ENCODE measurements at places on chromosomes 7 and 10. TPM values are rescaled to one million over a fixed set of nuclear protein-coding genes. Genes with fewer than 3 reads are reported as not detected.

Gene OR6V1
- not detected for polyA plus RNA-seq

Gene VSIR
- 339 TPM for polyA plus RNA-seq

Gene FBXO24
- polyA plus RNA-seq, result 0.22 TPM

Gene ASZ1
- polyA plus RNA-seq, result not detected

Gene H2BK1
- not detected for polyA plus RNA-seq

Gene IL6
- not detected for polyA plus RNA-seq

Gene ANKRD30A
- polyA plus RNA-seq, result not detected

Gene CALCR
- not detected for polyA plus RNA-seq

Gene CCL24
- polyA plus RNA-seq, result not detected

Gene MKRN1
- polyA plus RNA-seq, result 152 TPM

Gene BNIP3
- 21.2 TPM for polyA plus RNA-seq

Gene COL17A1
- polyA plus RNA-seq, result not detected

Gene CCDC172
- polyA plus RNA-seq, result not detected

Gene SGCE
- 1.8 TPM for polyA plus RNA-seq

Gene CDC14C
- polyA plus RNA-seq, result not detected

Gene ARHGAP19
- 5.6 TPM for polyA plus RNA-seq

Gene PIK3CG
- 19.5 TPM for polyA plus RNA-seq

Gene GRM3
- not detected for polyA plus RNA-seq

Gene LEP
- not detected for polyA plus RNA-seq

Gene KCND2
- not detected for polyA plus RNA-seq

Gene DNAJC12
- 0.43 TPM for polyA plus RNA-seq

Gene CASP7
- 23.0 TPM for polyA plus RNA-seq

Gene ZNF117
- polyA plus RNA-seq, result 0.73 TPM

Gene PNLIPRP3
- not detected for polyA plus RNA-seq

Gene AEBP1
- 1.7 TPM for polyA plus RNA-seq

Gene AGBL3
- not detected for polyA plus RNA-seq

Gene TMEM139
- 1.3 TPM for polyA plus RNA-seq

Gene PRF1
- 187 TPM for polyA plus RNA-seq

Gene SAMD9L
- polyA plus RNA-seq, result 53.5 TPM

Gene GALNT17
- not detected for polyA plus RNA-seq
